CD8-positive, alpha-beta memory T cell (primary cell): ENCODE measurements at places on chromosomes 2 and 18. TPM values are rescaled to one million over a fixed set of nuclear protein-coding genes. Genes with fewer than 3 reads are reported as not detected.

GRCh38 chr2:73999881-74000597 lies 15.3 kb downstream of the TET3 start:
- DNase-seq = no peak

DNA sequence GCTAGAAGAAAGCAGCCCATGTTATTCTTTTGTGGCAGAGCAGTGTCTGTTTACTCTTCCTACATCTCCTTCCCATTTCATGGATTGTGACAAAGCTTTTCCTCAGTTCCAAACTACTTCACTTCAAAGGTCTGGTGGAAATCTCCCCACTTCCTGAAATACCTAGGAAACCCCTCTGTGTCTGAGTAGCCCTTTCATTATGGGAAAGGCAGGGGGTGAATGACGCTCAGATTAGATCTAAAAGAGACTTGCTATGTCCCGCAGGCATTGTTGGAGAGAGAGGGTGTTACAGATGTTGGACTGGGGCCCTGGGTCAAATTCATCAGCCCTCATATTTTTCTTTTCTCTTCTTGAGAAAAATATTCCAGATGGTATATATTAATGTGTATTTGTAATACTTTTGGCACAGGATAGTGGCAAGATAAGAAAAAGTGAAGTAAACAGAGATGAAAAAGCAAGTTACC lies 675.0 kb downstream of the IRS1 start:
- no peak for DNase-seq

DNA sequence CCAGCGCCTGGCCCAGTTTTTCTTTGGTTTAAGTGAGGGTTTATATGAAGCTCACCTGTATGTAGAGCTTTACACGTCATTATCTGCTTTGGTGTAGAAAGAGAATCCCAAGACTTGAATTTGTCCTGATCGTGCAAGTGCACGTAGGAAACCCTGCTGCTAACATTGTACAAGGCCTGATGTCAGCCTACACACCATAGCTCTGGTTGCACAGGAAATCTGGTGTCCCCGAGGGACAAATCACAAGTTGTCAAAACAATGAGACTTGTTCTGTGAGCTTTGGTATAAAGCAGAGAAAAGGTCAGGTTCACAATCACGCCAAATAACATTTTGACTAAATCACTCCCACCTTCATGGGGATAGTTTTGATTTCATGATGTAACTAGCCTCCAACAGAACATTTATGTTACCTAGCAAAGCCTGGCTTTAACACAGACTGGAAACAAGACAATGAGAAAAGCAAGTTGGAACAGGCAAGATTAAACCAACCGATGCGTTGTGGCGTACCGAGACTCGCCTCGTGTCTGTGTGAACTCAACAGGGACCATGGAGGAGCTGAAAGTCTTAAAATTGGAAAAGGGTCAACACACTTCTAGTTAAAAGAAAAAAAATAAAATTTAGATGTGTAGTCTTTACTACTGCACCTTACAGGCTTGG lies 41.4 kb downstream of the ZAP70 start:
- no peak for DNase-seq

DNA sequence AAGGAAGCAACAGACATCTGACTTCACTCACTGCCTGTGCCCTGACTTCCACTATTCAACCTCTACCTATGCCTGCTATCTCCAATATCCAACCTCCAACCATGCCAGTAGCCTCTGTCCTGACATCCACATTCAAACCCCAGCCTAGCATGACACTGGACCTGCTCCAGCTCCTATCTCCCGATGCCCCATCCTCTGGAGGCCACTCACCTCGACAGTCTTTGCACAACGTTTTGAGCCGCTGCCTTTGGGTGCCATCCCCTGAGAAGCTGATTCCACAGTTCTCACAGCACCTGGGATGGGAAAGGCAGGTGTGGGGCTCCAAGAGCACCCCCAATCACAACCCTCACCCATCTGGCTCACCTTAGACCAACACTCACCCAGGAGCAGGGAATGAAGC lies 4.9 kb downstream of the MBD1 start:
- DNase-seq = no peak

- no peak for DNase-seq
Measured at GRCh38 chr2:184599054-184599871, 934 bp downstream of the ZNF804A start.

GRCh38 chr18:10490401-10491165 lies 35.2 kb upstream of the NAPG start:
- DNase-seq = peak; percentile 43

DNA sequence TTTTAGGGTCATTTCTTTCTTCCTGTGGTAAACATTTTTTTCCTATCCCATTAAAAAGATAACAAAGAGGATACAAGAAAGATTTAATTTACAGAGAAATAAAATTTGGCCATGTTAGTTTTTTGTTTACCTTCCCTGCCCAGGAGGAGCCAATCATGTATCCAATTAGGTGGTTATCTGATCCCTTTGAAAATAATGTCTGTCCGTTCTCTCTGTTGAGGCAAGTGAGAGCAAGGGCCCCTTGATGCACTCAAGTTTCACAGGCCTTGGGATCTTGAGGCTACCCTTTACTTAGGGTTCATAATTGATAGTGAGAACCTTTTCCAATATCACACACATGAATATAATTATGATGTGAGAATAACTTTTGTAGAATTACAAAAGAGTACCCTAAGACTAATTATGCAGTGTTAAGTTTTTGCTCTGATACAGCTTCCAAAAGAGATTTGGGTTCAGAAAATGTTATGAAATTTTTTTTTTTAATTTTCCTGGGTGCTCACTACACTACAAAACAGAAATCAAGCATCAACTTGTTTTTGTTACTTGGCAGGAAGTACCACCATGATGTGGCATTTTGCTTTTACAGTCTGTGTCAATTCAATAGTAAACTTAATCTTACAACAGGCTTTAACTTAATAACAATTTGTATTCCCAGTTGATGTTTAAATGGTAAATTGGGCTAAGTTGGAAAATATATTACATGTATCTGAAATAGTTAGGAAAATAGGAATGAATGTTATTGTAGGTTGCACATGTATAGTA lies 42.0 kb downstream of the AFTPH start:
- DNase-seq = no peak

GRCh38 chr18:56995579-56996188 lies 151.2 kb upstream of the BOD1L2 start:
- no peak for DNase-seq

GRCh38 chr2:58539973-58540372 lies 298.8 kb upstream of the FANCL start:
- no peak for DNase-seq

LAMA1 gene
- total RNA-seq = not detected

UGT1A3 gene
- not detected for total RNA-seq

OSR1 gene
- total RNA-seq = not detected

RGPD3 gene
- 0.04 TPM for total RNA-seq

CROCC2 gene
- not detected for total RNA-seq

KLHL41 gene
- total RNA-seq = 0.27 TPM
